Occipital lobe (tissue), 3 donors: ENCODE measurements at places on chromosomes 5 and 9. TPM values are rescaled to one million over a fixed set of nuclear protein-coding genes. Genes with fewer than 3 reads are reported as not detected.

DNA sequence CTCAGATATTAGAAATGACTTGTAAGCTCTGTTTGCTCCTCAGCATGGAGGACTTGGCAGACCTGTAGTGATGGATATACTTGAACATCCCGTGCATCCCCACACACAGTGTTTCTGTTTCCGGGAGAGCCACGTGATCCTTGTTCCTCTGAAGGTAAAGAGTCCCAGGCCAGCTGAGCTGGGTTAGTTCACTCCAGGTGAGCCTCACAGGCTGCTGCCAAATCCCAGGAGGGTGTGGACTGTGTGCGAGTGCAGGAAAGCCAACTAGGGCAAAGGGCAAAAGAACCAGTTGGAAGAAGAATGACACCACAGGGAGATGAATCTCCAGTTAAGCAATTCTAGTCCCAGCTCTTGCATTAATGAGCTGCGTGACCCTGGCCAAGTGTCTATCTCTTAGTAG is 10.4 kb upstream of the TOMM5 start:
- DNase-seq, result no peak

- peak; percentile 17 for DNase-seq
These were observed 888 bp downstream of the RABGAP1 start for GRCh38 chr9:122941582-122942234.

- DNase-seq, result no peak
These were observed 745.3 kb upstream of the CHD1 start for GRCh38 chr5:99674101-99674500.

DNA sequence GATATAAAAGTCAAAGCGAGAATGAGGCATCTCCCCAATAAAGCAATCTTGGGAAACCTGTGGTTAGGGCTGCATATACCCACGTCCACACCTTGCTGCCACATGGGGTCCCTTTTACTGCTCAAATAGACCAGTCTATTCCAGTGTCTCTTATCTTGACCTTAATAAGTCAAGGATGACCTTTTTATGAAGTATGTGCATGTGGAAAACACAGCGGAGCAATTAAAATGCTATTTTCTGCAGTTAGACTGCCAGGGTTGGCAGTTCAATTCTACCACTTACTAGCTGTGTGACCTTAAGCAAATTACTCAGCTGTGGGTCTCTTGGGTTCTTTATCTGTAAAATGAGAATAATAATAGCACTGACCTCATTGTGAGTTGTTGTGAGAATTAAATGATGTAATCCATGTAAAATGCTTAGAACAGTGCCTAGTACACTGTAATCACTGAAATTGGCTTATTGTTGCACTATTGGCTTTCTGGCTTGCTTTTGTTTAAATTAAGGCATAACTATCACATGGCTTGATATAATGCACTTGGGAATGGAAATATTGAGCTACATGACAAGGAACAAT is 67.8 kb upstream of the HSPB3 start:
- no peak for DNase-seq

- DNase-seq, result no peak
These were observed 155.1 kb downstream of the TRIO start for GRCh38 chr5:14298126-14298847.

DNA sequence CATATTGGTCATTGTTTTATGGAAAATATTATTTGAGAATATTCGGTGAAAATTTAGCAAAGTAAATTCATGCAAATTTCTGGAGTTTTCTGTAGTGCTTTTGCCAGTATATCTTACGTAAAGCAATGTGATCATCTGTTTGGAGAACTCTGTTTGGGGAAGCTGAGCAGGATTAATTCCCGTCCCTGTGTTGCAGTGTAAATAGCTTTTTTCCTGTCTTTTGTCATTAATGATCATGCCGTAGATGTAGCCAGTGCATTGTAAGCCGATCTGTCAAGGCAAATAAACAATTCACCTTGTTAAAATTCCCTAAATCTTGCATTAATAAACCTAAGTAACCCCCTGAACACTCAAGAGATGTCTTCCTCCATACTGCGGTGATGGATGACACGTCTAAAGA is 39.2 kb downstream of the PPIC start:
- DNase-seq, result no peak

DNA sequence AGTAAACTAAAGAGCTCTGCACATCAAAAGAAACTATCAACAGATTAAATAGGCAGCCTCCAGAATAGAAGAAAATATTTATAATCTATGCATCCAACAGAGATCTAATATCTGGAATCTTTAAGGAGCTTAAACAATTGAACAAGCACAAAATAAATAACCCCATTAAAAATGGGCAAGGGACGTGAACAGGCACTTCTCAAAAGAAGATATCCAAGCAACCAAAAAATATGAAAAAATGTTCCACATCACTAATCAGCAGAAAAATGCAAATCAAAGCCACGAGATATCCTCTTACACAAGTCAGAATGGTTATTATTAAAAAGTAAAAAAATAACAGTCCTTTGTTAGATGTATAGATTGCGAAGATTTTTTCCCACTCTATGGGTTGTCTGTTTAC is 109.1 kb upstream of the TRPC7 start:
- DNase-seq, result no peak

GRCh38 chr5:1040571-1040970 is 32.0 kb downstream of the NKD2 start:
- no peak for DNase-seq

GRCh38 chr9:6439051-6439703 is 26.2 kb downstream of the UHRF2 start:
- DNase-seq, result no peak

- no peak for DNase-seq
These were observed 105.6 kb upstream of the ZNF366 start for GRCh38 chr5:72612810-72613209.

- DNase-seq, result no peak
These were observed 107.3 kb downstream of the AP3B1 start for GRCh38 chr5:78187172-78187571.

DNA sequence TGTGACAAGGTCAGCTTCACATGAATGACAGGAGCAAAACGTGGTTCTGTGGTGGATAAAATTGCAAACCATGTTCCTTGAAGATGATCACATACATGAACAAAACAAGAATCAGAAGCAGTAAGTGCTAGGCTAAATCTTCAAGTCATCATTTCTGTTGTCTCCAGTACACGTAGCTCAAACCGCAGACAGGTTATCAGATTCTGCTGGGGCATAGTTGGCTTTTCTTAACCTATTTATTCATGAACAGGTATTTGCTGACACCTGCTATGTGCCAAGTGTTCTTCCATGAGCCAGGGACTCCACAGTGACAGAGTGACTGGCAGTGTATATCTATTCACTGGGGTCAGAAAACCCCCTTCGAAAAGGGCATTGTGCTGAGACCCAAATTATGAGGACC is 20.8 kb downstream of the MFAP3 start:
- no peak for DNase-seq

- DNase-seq, result no peak
These were observed 113.7 kb upstream of the PAPPA start for GRCh38 chr9:116039893-116040292.

- no peak for DNase-seq
These were observed 7.1 kb downstream of the ANP32B start for GRCh38 chr9:97990259-97990658.

DNA sequence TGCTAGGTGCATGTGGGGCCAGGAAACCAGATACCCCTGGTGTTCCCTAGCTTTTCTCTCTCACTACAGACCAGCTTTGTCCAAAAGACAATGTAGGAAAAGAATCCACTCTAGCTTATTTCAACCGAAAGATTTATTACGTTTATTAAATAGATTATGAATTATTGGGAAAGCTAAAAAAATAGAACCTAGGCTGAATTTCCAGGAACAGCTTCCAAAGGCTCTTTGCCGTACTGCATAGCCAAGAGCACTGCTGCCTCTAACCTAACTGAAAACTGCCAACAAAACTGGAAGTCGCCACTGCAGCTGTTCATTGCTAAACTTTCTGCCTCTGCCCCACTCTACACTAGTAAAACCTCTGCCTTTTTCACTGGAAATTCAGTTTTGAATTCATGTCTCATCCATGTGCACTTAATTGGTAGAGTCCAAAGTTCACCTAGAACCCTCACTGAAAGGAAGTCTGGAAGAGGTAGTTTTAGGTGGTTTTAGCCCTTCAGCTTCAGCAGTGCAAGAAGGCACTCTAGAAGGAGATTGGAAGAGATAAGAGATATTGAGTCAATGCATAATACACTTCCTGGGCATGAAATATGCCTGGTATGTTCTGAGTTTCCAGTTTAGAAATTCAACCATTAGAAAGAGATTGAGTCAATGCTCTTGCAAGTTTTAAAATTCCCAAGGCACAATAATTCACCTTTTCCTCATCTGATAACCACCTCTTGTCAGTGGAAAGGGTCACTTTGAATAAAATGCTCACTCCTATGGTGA is 927.9 kb downstream of the MAT2B start:
- no peak for DNase-seq

DNA sequence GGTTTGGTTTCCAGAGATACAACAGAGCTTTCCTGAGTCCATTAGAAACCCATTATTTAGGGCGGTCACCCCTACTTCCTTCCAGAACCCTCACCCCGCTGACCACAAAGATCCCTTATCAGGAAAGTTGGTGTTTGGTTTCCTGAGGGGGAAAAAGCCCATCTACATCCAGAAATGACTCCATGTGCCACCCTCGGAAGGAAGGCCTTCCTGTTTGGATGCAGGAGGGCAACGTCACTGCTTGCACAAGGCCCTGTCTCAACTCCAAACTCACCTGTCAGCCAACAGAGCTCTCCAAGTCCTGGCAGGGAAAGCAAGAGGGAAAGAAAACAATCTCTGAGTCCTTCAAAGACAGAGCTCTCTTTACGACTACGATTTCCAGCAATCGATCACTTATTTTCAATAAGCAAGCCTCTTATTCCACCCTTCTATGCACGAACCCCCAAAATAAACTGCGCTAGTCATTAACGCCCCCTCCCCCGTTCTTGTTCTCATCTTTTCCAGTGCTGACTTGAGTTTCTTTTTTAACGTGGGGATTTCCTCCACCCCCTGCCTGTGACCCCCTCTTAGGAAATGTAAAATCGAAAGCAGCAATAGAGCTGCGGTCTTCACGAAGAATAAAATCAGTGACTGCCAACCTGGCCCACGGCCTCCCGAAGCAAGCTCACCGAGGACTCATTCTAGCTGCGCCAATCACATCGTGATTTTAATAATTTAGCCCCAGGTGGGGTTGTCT is 35.7 kb upstream of the NTNG2 start:
- no peak for DNase-seq

- DNase-seq, result no peak
These were observed 48.1 kb downstream of the PTCD2 start for GRCh38 chr5:72368271-72368670.

DNA sequence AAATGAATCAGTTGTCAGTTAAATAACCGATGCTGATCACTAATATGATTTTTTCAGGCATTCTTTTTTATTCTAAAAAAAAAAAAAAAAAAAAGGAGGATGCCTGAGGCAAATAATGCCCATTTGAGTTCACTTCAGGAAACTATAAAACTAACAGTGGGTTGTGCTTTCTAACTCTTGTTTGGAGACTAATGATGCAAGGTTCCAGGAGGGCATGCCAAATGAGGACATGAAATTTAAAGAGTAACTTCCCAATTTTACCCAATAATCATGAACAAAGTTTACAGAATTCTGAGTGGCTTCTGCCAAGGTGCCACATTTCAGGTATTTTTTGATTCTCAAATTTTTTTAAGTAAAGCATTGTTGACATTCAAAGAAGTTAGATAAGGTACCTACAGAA is 41.0 kb downstream of the CEP120 start:
- no peak for DNase-seq

- no peak for DNase-seq
These were observed 311.4 kb downstream of the TMEM167A start for GRCh38 chr5:82765765-82766164.

- DNase-seq, result no peak
These were observed 47.4 kb upstream of the VLDLR start for GRCh38 chr9:2574203-2574602.

DNA sequence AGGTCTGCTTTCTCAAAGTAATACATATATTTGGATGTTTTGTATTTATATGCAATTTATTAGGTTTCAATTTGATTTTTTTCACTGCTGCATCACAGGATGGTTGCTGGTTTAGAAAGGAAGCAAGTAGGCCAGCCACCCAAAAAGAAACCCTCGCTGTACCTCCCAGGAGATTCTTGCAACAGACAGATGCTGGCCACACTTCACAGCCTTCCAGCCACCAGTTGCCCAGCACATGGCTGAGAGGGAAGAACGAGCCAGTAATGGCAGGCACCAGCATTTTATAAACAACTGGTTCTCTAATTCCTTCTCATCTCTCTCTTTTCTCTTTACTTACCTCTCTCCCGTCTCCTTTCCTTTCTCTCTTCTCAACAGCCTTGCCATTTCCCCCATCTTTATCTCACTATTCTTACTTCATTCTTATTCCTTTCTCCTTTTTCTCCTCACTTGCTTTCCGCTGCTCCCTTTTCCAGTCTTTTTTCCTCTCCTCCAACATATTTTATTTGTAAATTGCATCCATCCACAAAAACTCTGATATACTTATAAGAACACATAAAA is 38.9 kb downstream of the EFNA5 start:
- DNase-seq, result no peak

DNA sequence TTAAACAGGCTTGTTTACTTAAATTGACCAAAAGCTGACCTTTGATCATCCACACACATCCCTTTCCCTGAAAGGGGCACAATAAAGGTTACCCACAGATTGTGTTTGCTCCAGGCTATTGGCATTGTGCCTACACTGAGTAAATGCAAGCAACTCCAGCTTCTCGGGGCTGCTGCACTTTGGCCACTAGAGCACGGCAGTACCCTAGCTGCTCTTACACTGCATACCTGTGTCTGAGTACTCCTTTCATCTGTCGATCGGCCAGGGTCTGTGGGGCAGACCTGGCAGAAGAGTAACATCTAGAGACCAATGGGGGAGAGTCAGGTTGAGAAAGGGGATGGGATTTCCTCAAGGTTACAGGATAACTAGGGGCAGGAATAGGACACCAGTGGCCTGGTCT is 281.9 kb upstream of the NMUR2 start:
- no peak for DNase-seq

DNA sequence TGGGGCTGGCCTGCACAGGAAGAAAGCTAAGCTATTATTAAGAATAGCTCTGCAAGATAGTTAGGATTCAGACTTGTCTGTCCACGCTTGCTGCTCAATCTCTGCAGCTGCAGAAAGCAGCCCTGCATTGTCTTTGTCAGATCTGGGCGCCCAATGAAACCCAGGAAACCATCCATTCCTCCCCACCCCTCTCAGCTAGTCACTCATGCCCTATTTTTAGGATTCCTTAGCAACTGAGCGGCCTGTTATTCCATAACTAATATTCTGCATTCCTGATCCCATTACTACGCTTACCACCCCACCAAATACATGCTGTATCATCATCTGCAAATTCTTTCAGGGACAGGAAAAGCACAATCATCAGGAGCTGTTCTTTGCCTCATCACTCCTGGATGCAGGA is 52.9 kb upstream of the APC start:
- DNase-seq, result peak; percentile 39

Gene MSMP
- total RNA-seq, result not detected

Gene ADAMTSL2
- 3.3 TPM for total RNA-seq

Gene SH2D3C
- total RNA-seq, result 5.1 TPM

Gene PCDH12
- 2.8 TPM for total RNA-seq

Gene ZBED3
- 2.2 TPM for total RNA-seq

Gene ZNF483
- total RNA-seq, result 47.3 TPM

Gene CXXC5
- 37.1 TPM for total RNA-seq

Gene ARL14EPL
- not detected for total RNA-seq

Gene SPATA31A3
- total RNA-seq, result not detected

Gene SLC34A3
- total RNA-seq, result 0.16 TPM

Gene PTPRD
- total RNA-seq, result 336 TPM

Gene C5orf22
- total RNA-seq, result 29.3 TPM

Gene TERT
- not detected for total RNA-seq
